Posterior cingulate gyrus (tissue), 11 donors: ENCODE measurements at places on chromosomes 4 and X.

GRCh38 chr4:41514766-41515481 lies 23.0 kb upstream of the LIMCH1 start:
- no peak for DNase-seq

DNA sequence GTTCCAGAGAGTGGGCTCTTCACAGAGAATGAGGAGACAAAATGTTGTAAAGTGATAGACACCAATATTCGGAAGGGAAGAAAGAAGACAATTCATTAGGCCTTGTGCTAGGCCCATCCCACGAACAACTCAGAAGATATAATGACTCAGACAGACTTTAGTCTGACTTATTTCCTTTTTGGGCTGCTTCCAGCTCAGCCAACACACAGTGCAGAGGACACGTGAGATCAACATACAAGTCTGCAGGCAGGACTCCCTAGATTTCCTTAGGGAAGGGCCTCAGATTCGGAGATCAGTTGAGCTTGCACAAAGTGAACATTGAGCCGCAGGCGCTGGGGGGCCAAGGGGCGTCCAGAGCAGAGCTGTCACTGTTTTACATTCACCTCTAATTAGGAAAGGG lies 290.7 kb upstream of the TENM3 start:
- no peak for DNase-seq

GRCh38 chr4:74159143-74159709 lies 1.3 kb downstream of the MTHFD2L start:
- DNase-seq: no peak

- no peak for DNase-seq
These were observed 212.8 kb upstream of the PACRGL start for GRCh38 chr4:20487446-20487845.

- no peak for DNase-seq
These were observed 410.0 kb upstream of the NR3C2 start for GRCh38 chr4:148852092-148852699.

DNA sequence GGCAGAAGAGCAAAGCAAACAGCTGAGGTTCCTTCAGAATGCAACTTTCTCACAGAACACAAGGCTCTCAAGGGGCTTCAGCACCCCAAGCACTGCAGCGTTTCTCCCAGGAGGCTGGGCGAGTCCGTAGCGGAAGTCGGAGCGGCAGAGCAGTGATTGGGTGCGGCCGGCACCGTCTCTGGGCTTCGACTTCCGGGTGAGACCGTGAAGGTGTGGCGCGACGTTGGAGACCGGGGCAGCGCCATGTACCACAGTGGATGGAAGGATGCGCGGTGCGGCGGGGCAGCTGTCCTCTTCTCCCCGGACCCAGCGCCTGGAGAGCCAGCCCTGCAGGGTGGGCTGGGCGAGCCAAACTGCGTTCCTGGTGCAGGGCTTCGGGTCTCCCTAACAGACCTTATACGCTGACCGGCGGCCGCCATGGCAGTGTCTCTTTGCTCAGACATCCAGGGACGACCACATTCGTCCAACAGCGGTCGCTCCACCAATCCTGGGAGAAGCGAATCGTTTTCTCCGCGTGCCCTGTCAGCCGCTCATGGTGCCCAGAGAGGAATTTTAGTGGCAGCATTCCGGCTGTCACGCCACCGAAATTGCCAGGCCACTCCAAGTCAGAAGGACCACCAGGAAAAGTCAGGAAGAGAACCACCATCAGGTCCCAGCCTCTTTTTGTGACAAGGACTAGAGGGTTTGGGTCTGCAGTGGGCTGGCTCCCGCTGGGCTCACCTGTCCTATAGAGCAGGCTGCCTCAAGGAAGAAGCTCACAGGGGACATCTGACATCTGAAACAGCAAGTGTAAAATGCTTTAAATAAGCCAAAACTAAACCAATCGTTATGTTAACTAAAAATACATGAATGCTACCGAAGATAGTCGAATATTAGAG lies 20.5 kb downstream of the TRIM61 start:
- peak; percentile 98 for DNase-seq
